ENCODE measurements at places on chromosomes 4 and X. TPM values are rescaled to one million over a fixed set of nuclear protein-coding genes. Genes with fewer than 3 reads are reported as not detected.
A peak's percentile ranks its signal among the peaks of the same experiment; 100 is the strongest.

DNA sequence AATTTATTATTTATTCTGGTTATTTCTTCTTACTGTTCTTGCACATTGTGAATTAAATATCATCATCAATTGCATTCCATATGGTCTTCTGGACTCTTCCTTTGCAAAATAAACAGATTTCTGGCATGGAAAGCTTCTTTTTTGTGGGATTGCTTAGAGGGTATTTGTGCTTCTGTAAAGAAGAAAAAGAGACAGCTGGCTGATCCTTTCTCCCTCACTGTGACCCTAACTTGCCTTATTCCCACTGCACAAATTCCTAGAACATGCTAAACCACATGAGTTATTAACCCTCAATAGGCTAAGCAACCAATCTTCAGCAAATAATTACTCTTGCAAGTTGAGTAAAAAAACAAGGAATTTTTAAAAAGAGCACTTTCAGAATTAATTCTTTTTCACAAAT lies 23.8 kb upstream of the LRCH2 start:
- no peak for DNase-seq

DNA sequence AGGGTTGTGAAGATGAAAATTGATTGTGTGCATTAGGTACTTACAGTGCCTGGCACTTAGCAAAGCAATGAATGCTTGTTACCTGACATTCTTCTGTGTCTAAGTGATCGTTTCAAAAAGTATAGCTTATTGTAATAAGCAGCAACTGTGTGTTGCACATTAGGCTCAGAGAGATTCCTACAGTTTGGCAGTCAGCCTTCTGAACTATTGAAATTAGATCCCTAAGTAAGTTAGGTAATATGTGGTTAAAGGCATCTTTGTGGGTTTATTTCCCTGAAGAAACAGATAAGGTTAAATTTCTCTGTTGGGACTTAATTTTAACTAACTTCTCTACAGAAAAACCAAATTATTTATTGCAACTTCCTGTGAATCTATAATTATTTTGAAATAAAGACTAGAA lies 93.4 kb downstream of the REPS2 start:
- DNase-seq, result no peak

DNA sequence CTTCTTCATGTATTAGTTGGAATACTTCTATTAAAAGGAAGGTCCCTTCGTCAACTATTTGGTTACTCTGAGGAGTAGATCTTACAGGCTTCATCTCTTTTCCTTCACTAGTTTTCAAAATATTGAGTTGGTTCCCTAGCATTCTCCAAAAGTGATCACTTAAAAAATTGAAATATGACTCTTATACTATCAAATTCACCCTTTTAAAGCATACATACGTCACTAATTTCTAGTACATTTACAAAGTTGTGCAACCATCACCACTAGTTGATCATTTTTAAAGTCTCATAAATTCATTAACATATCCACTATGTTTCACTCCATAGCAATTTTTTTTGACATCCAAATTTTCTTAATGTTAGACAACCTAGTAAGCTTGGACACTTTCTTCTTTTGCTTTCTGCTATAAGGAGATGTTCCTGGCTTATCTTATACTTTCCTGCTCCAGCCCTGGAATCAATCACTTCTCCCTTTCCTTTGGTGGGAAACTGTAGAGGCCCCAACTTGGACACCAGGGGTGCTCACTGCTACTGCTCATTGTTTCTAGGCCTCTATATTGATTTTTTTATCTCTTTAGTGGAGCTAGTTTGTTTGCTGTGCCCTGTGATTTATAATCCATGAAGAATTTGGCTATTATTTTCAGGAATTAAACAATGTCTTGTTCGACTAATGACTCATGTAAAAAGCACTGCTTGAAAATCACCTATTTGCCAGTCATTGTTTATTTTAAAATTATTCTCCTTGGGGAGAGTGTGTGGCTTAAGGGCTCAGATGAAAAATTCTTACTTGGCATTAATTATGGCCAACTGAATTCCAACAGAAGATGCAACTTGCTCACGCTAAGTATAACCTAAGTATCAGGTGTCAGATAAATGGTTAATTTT lies 4.0 kb upstream of the ZFX start:
- DNase-seq, result no peak

GRCh38 chrX:137545711-137546651 lies 19.9 kb upstream of the ZIC3 start:
- DNase-seq, result no peak

DNA sequence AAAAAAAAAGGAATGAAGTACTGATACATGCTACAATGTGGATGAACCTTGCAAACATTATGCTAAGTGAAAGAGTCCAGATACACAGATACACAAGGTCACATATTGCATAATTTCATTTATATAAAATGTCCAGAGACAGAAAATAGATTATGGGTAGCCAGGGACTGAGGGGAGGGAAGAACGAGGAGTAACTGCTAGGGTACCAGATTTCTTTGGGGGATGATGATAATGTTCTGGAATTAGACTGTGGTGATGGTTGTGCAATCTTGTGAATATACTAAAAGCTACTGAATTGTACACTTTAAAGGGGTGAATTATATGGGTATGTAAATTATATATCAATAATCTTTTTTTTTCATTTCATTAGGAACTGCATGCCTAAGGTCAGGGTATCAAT lies 20.8 kb upstream of the AP1AR start:
- no peak for DNase-seq

GRCh38 chr4:18318682-18319388 lies 297.3 kb upstream of the LCORL start:
- no peak for DNase-seq

GRCh38 chrX:151505796-151506195 lies 57.7 kb upstream of the PASD1 start:
- DNase-seq, result peak; percentile 21

The HMGN5 gene
- 1.9 TPM for total RNA-seq

DNA sequence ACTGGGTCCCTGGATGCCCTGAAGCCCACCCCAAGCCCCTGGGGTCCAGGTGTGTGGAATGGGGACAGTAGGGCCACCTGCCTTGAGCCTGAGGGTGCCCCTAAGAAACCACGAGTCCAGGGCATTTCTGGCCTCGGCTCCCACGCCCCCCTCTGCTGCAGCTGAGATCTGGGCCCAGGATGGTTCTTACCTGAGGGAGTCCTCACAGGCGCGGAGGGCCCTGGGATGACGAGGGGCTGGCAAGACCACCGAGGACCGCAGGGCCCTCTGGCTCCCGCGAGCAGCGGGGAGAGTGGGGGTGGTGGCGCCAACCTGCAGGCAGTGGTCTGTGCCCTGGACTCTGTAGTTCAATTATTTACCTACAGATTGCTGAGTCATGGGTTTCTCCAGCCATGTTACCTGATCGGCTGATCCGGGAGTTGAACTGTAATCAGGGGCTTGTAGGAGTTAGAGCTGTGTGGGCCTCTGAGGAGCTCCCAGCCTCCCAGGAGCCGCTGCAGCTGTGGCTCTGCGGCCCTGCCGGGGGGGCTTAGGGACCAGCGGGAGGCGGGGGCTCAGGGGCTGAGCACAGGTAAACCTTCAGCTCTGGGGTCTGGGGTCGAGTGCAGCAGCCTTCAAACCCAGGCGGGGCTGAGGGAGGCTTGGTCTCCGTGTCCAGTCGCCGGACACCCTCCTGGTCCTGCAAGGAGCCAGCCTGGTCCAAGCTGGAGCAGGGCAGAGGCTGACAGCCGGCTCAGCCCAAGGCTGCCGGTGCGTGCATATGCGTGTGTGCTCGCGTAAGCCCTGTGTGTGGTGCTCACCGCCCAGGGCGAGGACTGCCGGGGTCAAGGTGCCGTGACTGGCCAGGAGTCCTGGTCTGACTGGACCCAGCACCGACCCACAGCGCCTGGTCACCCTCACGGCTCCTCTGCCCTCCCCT lies at the start of gene SLC26A1:
SLC26A1 (minus strand) TSS at position 294 of the 919 bp plus-strand sequence. CDS start 1,701 bp downstream, outside the sequence.
- no peak for DNase-seq

The SHROOM2 gene
- not detected for total RNA-seq

DNA sequence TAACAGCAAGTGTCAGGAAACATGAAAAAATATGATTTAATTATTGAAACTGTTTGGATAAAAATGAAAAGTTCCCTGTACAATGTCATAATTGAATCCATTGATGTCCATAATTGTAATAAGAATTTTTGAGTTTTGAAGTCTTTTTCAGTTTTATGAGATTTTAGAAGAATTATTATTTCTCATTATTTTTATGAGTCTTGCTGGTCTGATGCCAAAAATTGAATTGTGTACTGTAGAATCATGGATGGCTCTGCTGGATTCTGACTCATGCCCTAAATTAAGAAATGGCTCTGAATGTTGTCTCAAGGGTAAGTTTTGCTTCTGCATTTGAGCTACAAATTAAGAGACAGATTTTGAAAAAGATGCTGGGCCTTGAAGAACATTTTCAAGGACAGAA lies 132.8 kb upstream of the MAP9 start:
- DNase-seq, result no peak

- no peak for DNase-seq
Measured at GRCh38 chr4:171239196-171239595, 574.0 kb upstream of the GALNTL6 start.

- peak; percentile 35 for DNase-seq
Measured at GRCh38 chr4:182448281-182449151, 205.3 kb downstream of the TENM3 start.

The STK32B gene
- not detected for total RNA-seq

DNA sequence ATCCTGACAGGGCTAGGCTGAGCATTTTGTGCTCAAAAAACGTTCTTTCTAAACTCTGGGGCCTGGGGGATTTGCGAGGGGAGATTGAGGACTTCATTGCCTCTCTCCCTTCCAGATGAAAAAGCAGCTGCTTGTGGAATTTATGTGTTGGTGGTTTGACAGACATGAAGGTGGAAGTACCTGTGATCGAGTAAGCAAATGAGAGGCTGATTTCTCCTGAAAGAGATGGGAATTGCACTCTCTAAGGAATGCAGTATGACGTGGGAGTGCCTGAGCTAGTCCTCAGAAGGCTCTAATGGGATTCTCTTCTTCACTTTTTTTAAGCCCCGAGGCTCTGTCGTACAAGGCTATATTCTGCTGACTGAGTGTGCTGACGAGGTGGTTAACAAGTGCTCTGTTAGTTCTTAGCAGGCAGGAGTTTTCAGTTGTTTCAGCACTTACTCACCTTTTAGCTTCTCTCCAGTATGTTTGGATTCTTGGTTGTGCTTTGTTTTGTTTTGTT lies 426.8 kb upstream of the CNKSR2 start:
- DNase-seq, result no peak

- no peak for DNase-seq
Measured at GRCh38 chr4:89365776-89366175, 58.2 kb upstream of the GPRIN3 start.

GRCh38 chr4:20391198-20391597 lies 139.5 kb downstream of the SLIT2 start:
- DNase-seq, result no peak

DNA sequence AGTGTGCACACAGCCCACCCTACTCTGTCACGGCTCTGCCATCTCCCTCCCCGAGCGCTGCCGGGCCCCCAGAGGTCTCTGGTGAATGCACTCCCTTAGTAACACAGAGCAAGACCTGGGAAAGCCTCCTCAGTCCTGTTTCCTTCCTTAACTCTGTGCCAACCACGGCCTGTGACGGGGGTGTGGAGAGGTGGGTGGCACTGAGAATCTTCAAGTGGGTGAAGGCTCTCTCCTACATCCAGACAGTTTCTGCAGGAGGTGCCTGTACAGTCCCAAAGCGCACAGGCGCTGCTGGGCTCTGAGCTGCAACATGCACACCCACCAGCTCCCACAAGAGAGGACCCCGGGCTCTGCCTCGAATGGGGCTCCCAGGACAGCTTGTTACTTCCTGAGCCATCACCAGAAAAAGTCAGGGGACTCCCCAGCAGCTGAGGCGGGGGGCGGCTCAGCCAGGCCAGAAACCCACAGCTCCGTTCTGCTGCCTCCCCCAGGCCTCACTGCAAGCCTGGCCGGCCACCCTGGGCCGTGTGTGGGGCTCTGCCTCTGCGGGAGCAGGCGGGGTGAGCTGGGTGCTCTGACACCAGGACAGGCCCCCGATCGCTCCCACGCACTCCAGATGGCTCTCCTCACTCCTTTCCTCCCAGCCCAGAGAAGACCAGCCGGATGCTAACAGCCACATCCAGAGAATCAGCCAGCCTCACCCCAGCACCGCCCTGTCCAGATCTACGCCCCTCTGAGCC lies 29.7 kb downstream of the FAM53A start:
- no peak for DNase-seq

DNA sequence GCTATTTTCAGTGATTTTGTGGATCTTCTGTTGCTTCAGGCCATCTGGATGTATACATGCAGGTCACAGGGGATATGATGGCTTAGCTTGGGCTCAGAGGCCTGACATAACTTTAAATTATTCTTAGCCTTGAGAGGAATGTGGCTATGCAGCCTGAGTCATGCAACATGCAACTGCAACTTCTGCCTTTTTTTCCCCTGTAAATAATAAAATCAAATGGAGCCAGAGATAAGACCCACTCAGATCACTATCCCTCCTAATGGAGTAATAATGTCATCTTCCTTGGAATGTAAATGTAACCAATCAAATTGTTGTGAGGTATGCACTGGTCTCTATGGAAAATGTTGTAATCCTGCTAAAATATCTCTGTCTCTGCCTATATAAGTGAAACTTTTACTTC lies 54.9 kb downstream of the MAGEB17 start:
- DNase-seq, result no peak

DNA sequence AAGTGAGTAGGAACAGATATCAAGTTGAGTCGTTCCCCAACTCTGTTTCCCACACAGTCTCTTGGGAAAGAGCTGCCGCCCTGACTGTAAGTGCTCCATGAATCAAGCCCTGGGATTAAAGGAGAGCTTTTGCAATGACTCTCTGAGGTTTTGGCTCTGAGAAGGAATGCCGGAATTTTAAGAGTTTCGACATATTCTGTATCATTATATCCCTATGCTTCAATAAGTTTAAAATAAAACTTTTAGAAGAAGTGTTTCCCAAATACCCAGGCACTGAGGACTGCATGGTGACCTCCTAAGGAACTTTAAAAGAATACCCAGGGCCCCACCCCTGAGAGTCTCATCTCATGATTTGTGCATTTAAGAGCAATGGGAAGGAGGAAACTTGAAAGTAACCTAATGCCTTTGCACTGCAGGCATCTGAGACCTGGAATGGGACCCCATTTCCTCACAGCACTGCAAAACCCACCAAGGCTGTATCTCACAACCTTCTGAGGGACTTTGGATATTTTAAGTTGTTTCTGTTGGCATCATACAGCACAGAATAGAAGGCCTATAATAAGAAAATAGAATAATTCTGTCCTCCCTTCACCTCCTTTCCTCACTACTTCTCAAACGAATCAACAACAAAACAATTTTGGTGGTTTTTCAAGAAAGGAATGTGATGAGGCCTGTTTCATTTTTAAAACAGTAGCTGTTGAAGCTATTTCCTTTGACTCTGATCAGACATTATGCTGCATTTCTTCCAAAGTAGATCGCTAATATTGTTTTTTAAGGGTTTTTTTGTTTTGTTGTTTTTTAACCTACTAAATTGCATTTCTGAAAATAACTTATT lies 121.2 kb downstream of the GASK1B start:
- DNase-seq, result no peak

- DNase-seq, result no peak
Measured at GRCh38 chr4:120209706-120210105, 143.1 kb upstream of the MAD2L1 start.

DNA sequence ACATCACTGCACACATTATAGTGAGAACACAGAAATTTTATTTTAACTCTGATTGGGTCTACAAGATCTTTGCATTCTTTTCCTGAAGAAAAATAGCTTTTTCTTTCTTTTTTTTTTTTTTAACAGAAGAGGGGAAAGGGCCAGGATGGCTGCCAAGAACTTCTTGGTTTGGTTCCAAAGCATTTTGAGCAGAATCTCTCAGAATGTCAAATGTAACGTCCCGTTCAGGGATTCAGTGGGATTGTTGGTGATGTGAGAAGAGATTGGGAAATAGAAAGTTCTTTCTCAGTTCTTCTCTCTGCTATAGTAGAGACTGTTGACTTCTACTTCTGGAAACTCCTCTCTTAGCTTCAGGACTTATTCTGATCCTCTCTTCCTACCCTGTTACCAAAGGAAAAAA lies 70.9 kb upstream of the CBR4 start:
- no peak for DNase-seq

All from activated CD8-positive, alpha-beta T cell treated with anti-CD3 and anti-CD28 coated beads, Interleukin-2, amount 10 ng/mL, durations not matched to agents 7 days and 5 days (primary cell).